Choroid plexus epithelial cell (primary cell): ENCODE measurements at places on chromosomes 1 and 21.

DNA sequence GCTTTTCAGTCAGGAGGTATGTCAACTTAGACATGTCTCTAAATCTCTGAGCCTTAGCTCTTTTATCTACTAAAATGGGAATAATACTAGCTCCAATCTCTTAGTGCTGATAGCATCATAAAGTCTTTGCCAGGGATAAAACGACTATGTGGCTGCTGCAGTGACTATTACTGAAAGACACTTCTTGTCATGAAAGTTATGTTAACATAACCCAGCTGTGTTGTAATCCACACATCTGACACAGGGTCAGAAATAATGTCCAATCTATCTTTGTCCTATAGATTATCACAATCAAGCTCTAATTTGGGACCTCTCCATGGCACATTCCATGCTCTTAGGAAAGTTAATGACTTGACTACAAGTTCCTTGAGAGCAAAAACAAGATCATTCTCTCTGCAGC is 62.8 kb downstream of the JAK1 start:
- DNase-seq = no peak

DNA sequence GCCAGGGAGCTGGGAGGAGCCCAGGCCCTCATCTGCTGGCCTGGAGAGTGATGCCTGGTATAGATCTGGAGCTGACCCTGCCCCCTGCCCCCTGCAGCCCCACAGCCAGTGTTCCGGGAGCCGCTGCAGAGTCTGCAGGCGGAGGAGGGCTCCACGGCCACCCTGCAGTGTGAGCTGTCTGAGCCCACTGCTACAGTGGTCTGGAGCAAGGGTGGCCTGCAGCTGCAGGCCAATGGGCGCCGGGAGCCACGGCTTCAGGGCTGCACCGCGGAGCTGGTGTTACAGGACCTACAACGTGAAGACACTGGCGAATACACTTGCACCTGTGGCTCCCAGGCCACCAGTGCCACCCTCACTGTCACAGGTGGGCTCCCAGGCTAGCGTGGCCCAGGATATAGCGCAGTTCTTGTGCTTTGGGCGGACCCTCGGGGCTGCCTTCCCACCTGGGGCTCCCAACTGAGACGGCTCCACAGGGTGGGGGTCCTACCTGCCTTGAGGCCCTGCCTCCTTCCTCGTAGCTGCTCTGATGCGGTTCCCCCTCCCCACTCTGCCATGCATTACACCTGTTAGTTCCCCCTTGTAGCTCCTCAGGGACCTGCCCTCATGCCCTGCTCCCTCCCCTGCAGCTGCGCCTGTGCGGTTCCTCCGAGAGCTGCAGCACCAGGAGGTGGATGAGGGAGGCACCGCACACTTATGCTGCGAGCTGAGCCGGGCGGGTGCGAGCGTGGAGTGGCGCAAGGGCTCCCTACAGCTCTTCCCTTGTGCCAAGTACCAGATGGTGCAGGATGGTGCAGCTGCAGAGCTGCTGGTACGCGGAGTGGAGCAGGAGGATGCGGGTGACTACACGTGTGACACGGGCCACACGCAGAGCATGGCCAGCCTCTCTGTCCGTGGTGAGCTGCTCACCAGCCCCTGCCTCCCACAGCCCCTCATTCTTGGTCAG is 98.7 kb downstream of the OBSCN start:
- DNase-seq = no peak

GRCh38 chr1:181531951-181532600 is 48.8 kb downstream of the CACNA1E start:
- DNase-seq = no peak

GRCh38 chr1:204760757-204761156 is 75.2 kb upstream of the LRRN2 start:
- peak; percentile 2 for DNase-seq

GRCh38 chr1:53893999-53894636 is at the start of gene DIO1:
Gene DIO1 (plus strand): TSS chr1:53894187. CDS start chr1:53894211, 24 bp downstream.
- no peak for DNase-seq

DNA sequence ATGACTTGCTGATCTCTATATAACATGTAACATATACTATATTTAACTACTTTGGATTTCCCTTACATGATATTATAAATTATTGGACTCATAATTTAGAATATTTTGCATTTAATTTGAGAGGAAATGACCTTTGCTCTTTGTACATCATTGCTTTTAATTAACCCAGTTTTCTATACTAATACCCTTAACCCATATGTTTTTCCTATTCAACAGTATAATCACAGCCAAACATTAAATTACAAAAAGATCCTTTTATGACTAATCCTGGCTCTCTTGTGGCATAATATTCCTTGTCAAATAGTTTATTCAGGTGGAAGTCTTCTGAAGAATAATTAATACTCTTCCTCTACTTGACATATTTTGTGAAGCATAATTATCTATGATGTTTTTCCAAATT is 56.0 kb upstream of the GPR52 start:
- no peak for DNase-seq

- peak; percentile 33 for DNase-seq
Measured at GRCh38 chr1:54904476-54905048, 17.6 kb upstream of the DHCR24 start.

GRCh38 chr1:226692051-226692792 is 46.9 kb downstream of the ITPKB start:
- no peak for DNase-seq

DNA sequence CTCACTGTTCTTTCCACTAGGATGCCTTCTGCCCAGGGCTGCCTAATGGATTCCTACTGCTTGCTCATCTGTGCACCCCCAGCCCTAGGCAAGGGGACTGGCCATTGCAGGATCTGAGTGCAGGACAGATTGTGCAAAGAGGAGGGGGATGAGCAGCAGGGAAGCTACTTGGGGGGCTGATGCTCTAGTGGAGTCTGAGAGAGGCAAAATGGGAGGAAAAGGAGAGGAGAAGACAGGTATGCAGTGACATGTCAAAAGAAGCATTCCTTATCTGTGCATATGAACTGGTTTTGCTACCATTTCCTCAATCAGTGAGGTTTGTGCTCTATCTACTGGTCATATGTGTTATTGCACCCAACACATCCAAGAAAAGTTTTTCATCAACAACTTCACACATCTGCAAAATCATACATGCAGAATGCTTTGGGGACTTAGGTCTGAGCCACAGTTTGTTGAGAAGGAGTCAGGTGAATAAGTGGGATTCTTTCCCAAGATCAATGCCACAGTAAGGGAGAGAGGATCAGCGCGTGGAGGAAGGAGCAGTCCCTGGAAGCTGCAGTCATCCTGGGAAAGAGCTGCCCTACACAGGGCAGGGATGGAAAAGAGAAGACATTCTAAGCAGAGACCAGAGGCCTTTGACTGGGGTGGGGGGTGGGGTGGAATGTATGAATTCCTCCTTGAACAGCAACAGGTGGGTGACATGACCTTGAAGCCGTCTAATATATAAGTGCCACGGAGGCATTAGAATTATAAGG is 14.4 kb downstream of the SLC5A9 start:
- peak; percentile 80 for DNase-seq

DNA sequence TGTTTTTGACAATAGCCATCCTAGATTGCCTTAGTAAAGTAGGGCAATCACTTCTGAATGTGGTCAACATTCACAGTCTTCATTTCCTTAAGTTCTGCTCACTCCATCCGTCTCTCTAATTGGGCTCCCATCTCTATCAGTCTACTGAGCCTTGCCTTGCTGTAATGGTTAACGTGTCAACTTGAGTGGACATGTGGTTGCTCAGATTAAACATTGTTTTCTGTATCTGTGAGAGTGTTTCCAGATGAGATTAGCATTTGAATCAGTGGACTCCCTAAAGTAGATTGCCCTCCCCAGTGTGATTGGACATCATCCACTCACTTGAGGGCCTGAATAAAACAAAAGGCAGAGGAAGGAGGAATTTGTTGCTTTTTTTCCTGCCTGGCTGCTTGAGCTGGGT is 26.4 kb downstream of the C1orf216 start:
- DNase-seq = no peak

- DNase-seq = peak; percentile 74
Measured at GRCh38 chr1:25744140-25744581, 55.8 kb upstream of the SELENON start.

DNA sequence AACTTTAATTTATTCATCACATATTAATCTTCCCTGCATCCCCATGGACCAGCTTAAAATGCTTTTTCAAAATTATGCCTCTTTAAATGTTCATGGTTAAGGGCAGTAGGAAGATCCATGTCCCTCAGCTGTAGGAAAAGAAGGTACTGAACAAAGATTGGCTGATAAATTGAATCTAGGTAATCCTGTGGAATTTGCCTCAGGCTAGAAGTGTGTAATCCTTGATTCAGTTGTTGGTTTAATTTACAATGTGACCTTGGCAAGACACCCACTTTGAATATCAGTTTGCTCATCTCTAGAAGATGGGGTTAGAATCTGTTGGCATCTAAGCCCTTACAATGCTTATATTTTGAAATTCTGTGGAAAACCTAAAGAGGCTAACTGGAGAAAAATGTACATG is 6.1 kb downstream of the TTC4 start:
- no peak for DNase-seq

GRCh38 chr1:33972676-33973395 is 109.0 kb downstream of the HMGB4 start:
- DNase-seq = no peak

DNA sequence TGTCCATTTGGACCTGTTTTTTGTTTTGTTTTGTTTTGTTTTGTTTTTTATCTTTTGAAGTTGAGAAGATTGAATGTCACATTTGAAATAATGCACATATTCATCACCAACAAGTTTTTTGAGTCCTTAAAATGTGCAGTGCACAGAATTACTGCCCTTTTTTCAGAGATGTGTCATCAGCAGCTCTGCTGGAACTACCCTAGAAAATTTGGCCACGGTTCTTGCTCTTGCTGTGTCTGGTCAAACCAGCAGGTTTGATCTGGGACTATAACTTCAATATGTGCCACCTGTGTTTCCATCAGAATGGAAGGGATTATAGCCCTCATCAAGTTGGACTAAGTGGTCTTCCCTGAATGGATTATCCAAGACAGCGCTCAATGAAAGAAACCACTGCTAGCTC is 24.1 kb upstream of the CNN3 start:
- no peak for DNase-seq

GRCh38 chr21:38013741-38014140 is 97.5 kb upstream of the KCNJ6 start:
- no peak for DNase-seq

- DNase-seq = peak; percentile 76
Measured at GRCh38 chr1:236063919-236064673, 794 bp downstream of the NID1 start.

GRCh38 chr1:29753771-29754572 is 517.6 kb downstream of the PTPRU start:
- DNase-seq = no peak

- no peak for DNase-seq
Measured at GRCh38 chr1:247370786-247371732, 39.4 kb upstream of the ZNF496 start.

- DNase-seq = no peak
Measured at GRCh38 chr1:30294508-30294907, 428.9 kb downstream of the MATN1 start.

GRCh38 chr1:67140460-67140859 is 5.7 kb upstream of the C1orf141 start:
- DNase-seq = no peak

GRCh38 chr1:55051169-55051568 is 11.8 kb downstream of the PCSK9 start:
- DNase-seq = no peak

DNA sequence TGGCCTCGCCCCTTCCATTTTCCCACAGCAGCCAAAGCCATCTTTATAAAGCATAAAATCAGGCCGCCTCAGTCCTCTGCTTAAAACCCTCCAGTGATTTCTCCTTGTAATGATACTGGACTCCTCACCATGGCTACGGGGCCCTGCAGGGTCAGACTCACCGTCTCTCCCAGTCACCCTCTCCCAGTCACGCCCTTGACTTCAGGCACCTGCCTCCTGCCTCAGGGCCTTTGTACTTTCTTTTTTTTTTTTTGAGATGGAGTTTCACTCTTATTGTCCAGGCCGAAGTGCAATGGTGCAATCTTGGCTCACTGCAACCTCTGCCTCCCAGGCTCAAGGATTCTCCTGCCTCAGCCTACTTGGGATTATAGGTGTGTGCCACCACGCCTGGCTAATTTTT is 47.8 kb downstream of the PIK3CD start:
- DNase-seq = no peak

- DNase-seq = no peak
Measured at GRCh38 chr1:2786329-2787162, 14.9 kb downstream of the TTC34 start.

DNA sequence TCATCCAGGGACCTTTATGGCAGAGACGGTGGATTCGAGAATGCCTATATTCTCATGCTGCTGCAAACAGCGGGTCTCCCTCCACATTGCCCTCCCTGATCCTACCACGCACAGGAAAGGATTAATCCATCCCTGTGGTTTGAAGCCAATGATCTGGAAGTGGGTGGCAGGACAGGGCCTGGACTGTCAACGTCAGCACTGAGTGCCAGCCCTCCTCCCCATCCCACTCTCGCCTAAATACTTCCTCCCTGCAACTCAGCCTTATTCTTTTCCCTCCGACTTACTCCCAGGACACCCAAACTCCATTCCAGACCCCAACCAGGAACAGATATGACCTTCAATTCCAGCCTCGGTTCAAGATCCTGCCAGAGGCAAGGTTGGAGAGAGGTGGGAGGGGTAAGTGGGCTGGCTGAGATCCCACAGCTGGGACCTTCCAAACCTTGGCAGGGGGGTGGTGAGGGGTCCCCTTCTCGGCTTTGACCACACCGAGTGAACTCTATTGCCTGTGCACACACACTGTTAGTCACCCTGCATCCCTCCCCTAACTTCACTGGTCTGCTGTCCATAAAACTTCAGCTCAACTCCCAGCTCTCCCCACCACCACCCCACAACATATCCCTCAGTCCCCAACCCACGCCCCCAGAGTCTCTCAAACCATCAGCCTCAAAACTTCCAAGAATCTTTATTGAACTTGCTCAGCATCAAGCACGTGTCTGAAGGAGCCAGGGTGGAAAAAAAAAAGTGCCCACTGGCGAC is 2.4 kb upstream of the S100A5 start:
- DNase-seq = no peak

GRCh38 chr1:172976222-172977041 is 74.3 kb downstream of the TNFSF18 start:
- peak; percentile 88 for DNase-seq

GRCh38 chr1:78755986-78756385 is 106.4 kb downstream of the IFI44 start:
- DNase-seq = no peak

GRCh38 chr1:15455522-15455921 is 1.0 kb upstream of the CELA2A start:
- peak; percentile 58 for DNase-seq

DNA sequence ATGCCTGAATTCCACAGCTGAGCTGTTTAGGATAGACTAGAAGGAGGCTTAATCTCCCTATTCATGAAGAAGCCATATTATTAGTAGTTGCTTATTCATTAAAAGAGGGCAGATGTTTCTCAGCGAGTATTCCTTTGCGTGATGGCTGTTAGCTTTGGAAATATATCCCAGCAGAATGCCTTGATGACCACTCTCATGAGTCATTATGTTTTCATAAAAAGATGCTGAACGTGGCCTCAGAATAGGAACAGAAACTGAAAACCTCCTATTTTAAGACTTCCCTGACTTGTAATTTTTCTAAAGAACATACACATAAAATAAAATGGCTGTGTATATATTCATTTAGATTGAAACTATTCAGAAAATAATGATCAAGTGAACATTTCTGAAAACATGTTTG is 9.6 kb upstream of the PLA2G4A start:
- peak; percentile 88 for DNase-seq
